Esophagus mucosa (tissue), 1 donor: ENCODE measurements at places on chromosomes 7 and 10. TPM values are rescaled to one million over a fixed set of nuclear protein-coding genes. Genes with fewer than 3 reads are reported as not detected.

The IL6 gene
- total RNA-seq: not detected

The MRC1 gene
- total RNA-seq: 1.2 TPM

The C10orf67 gene
- 0.08 TPM for total RNA-seq

DNA sequence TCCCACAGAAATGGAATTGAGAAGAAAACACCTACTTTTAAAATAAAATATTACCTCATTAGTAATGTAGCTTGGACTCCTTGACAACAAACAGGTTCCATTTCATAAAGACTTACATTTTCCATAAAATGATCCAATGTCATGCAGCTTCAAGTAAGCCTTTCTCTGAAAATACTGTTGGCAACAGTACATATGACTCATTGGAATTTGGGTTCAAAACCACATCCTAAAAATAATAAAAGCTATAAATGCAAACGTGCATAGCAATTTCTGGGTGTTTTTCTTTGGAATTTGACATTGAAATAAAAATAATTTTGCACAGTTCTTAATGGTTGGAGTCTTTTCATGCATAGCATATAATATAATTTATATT is 47.9 kb downstream of the FHIP2A start:
- no peak for ATAC-seq

DNA sequence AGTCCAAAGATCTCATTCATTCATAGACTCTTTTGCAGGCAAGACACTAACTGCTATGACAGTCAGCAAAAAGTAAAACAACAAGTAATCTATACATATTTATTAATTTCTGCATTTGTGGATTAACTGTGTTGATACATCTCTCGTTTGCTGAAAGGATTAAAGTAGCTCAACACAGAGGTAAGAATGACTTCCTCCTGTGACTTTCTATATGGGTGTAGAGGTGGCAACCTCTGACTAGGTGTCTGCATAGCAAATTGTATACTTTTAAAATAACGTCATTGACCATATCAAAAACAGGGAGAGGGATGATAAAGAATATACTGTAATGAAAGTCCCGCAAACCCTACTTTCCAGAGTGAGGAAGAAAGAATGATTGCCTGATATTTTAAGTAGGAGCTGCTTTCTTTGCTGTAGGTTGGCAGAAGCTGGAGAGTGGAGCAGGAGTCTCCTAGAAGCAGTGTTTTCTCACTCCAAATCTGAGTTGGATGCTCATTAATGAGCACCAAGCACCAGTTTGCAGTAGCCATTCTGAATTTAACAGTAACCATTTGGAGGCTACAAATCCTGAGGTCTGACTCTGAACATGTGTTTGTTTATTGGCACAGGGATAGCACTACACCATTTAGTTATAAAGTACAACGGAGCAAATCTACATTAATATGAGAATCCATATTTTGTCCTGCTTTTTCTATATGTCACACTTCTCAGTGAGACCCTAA is 9.2 kb upstream of the LRRN3 start:
- ATAC-seq: no peak
